ENCODE measurements at places on chromosomes 1 and 21.

DNA sequence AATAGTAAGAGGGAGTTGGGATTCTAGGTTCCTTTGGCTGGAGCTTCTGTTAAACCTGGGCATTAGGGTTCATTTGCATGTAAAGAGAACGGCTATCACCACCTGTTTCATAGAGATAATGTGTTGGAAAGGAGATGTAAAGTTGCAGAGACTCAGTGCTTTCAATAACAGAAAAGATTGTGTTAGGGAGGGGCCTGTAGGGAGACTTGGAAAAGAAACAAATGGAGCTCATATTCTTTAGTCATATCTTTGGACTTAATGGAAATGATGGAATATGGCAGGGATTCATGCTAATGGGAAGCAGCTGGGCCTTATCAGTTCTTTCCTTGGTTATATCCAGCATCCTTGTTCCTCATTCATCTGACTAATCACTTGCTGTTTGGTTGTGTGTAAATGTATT lies 144.9 kb downstream of the CD247 start:
- H3K27ac ChIP-seq = peak overlapping the region; percentile 3
- no peak for DNase-seq
- H3K27me3 ChIP-seq = no peaks in the 10 kb centered on the region
- peaks cover 37% of the 10 kb centered on the region for H3K36me3 ChIP-seq
- H3K4me1 ChIP-seq = no peaks in the 10 kb centered on the region

DNA sequence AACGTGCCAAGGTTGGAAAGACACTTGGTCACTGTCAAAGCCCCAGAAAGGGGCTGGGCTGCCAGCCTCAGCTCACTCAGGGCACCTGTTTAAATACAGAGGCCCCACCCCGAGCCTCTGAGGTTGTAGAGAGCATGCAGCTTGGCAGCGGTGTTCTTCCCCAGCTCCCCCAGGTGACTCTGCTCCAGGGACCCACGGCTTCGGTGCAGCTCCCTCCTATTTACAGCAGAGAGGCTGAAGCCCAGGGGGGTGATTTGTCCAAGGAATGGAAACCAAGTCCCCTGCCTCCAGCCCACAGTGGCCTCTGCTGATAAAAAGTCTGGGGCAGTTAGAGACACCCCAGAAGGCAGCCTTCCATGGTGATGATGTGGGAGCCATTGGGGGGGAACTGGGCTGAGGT lies 9.1 kb upstream of the C1QA start:
- H3K27me3 ChIP-seq = peaks cover 11% of the 10 kb centered on the region
- no peak for DNase-seq
- H3K4me3 ChIP-seq = no peak overlapping the region
- no peaks in the 10 kb centered on the region for H3K4me1 ChIP-seq
- no peaks in the 10 kb centered on the region for H3K36me3 ChIP-seq

DNA sequence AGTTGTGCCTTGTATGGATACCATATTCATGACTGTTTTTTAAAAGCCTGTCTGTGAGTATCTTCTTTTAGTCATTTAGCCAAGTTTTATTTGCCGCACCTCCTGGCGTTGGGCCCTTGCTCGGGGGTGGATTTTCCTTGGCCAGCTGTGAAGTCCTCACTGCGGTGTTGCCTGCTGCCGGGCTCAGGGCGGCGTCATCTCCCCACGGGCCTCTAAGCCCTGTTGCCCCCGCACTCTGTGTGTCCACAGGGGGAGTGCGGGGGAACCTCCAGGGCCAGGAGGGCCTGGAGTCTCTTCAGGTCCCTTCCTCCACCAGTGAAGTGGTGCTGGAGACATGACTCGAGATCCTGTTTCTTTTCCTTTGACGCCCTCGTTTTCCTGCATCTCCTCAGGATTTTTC lies 65.8 kb upstream of the DIP2A start:
- no peak overlapping the region for H3K4me3 ChIP-seq
- H3K27ac ChIP-seq = no peak overlapping the region
- DNase-seq = no peak
- no peaks in the 10 kb centered on the region for H3K4me1 ChIP-seq
- H3K27me3 ChIP-seq = no peaks in the 10 kb centered on the region

DNA sequence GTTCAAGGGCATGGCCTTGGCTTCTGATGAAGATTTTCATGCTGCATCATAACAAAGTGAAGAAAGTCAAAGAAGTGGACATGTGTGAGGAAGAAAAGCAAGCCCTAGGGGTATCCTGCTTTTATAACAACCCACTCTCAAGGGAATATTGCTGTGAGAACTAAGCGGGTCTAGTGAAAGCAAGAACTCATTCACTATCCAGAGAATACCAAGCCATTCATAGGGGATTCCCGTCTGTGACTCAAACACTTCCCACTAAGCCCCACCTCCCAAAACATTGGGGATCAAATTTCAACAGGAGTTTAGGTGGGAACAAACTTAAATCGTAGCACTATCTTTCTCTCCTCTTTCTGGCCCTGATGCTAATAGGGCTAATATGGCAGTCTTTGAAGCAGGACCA lies 98.5 kb upstream of the CTTNBP2NL start:
- H3K36me3 ChIP-seq = no peaks in the 10 kb centered on the region
- peaks cover 8% of the 10 kb centered on the region for H3K27me3 ChIP-seq
- no peaks in the 10 kb centered on the region for H3K4me1 ChIP-seq
- no peak for DNase-seq
- H3K4me3 ChIP-seq = no peak overlapping the region

DNA sequence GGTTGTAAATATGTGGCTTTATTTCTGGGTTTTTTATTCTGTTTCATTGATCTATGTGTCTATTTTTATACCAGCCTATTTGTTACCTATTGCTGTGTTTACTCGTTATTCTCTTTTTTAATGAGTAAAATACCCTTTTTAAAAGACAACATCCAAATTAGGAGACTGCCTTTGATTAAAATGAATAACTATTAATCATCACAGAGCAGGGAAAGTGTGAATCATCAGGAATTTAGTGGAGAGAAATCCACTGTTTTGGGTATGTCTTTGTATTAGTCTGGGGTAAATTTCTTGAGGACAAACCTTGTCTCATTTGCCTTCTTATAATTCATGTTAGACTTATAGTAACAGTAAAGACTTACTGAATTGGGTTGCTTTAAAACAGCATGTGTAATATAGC lies 12.1 kb downstream of the DISC1 start:
- H3K4me1 ChIP-seq = no peaks in the 10 kb centered on the region
- H3K27ac ChIP-seq = no peak overlapping the region
- no peak overlapping the region for H3K4me3 ChIP-seq
- no peaks in the 10 kb centered on the region for H3K36me3 ChIP-seq
- DNase-seq = no peak

GRCh38 chr1:75471252-75471651 lies 139.7 kb downstream of the SLC44A5 start:
- H3K27me3 ChIP-seq = no peaks in the 10 kb centered on the region
- no peaks in the 10 kb centered on the region for H3K36me3 ChIP-seq
- no peak for DNase-seq

GRCh38 chr1:77394166-77394565 lies 112.3 kb downstream of the AK5 start:
- H3K4me1 ChIP-seq = no peaks in the 10 kb centered on the region
- H3K27ac ChIP-seq = no peak overlapping the region
- H3K4me3 ChIP-seq = no peak overlapping the region

- H3K27me3 ChIP-seq = no peaks in the 10 kb centered on the region
- no peak for DNase-seq
- no peak overlapping the region for H3K27ac ChIP-seq
- H3K36me3 ChIP-seq = peaks cover 2% of the 10 kb centered on the region
Measured at GRCh38 chr1:147214842-147215539, 10.1 kb downstream of the FMO5 start.

GRCh38 chr1:44072204-44072603 lies 40.9 kb upstream of the SLC6A9 start:
- H3K27ac ChIP-seq = no peak overlapping the region
- H3K27me3 ChIP-seq = no peaks in the 10 kb centered on the region
- no peak for DNase-seq
- no peak overlapping the region for H3K4me3 ChIP-seq

- no peak overlapping the region for H3K4me3 ChIP-seq
- no peak for DNase-seq
- H3K36me3 ChIP-seq = no peaks in the 10 kb centered on the region
Measured at GRCh38 chr1:178057141-178057765, 36.7 kb upstream of the RASAL2 start.

DNA sequence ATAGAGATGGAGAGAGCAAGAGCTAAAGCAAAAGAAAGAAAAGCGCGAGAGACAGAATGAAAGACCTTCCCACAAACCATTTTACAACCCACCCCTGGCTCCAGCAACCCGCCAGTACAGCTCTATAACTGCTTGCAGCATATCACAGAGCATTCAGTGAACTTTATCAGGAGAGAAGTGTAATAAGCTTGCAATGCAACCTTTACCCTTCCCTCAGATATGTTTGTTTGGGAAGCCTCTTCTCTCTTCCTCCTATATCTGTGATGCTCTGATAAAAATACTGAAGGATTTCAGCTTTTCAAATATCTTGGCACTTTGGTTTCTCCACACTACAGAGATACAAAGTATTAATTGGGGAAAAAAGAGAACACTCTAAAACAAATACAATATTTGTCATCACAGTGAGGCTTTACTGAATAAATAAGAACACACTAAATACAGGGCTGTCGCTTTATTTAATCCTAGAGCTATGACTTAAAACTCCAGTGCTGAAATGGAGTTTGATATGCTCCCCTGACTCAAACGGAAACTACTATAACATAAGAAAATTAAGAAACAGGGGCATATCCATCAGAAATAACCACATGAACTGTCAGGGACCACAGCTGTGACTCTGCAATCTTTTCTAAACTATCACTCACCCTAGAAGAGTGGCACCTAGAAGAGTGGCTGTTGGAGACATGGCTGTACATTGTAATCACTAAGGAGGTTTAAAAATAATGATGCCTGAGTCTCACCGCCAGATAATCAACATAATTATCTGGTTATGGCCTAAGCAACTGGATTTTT lies 6.7 kb downstream of the CRP start:
- no peaks in the 10 kb centered on the region for H3K36me3 ChIP-seq
- H3K4me1 ChIP-seq = no peaks in the 10 kb centered on the region
- no peak for DNase-seq
- no peak overlapping the region for H3K4me3 ChIP-seq
- H3K27me3 ChIP-seq = no peaks in the 10 kb centered on the region
- no peak overlapping the region for H3K27ac ChIP-seq

DNA sequence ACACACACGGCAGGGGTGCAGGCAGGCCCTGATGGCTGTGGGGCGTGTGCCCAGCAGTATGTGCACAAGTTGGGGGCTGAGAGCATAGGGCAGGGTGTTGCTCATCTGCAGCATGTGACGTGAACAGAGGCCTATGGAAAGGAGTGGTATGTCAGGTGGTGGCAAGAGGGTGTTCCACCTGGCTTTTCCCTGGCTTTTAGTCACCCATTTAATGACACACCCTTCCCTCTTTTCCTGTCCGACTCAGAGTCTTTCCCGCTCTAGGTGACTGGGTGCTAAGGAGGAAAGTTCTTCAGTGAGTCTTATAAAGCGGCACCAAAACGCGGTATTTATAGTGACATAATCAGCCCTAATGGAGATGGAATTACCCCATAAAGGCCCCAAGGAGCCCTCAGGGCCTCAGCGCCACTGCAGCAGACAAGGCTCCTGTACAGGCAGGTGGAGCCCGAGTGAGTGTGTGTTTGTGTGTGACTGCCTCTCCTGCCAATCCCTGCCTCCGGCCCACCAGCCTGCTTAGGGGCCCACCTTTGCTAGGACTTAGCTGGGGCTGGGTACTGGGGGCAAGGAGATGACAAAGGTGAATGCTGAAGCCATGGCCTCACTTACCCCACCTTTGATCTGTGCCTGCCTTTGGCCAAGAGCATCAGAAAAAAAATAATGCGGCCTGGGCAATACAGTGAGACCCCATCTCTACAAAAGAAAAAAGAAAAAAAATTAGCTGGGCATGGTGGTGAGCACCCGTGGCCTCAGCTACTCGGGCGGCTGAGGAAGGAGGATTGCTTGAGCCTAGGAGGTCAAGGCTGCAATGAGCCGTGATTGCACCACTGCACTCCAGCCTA lies 3.3 kb upstream of the EPHA2 start:
- H3K36me3 ChIP-seq = no peaks in the 10 kb centered on the region
- peaks cover 28% of the 10 kb centered on the region for H3K4me1 ChIP-seq
- no peak overlapping the region for H3K27ac ChIP-seq

DNA sequence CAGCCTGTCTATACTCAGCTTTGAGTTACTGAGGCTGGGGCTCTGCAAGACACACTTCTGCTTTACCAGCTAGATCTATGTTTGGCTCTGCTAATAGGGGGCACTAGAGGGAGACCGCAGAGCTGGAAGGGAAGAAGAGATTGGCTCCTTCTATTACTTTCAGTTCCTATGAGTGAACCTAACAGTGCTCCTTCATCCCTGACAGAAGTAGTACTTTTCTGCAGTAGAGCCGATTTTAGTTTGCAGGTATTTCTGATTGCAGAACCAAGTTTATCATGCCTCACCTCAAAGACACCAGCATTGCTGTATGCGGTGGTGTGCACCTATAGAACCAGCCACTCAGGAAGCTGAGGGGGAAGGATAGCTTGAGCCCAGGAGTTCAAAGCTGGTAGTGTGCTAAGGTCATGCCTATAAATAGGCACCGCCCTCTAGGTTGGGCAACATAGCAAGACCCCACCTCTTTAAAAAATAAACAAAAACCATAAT lies 5.7 kb upstream of the ZDHHC18 start:
- no peaks in the 10 kb centered on the region for H3K27me3 ChIP-seq
- no peaks in the 10 kb centered on the region for H3K36me3 ChIP-seq
- peak; percentile 91 for DNase-seq
- H3K4me1 ChIP-seq = peaks cover 21% of the 10 kb centered on the region
- H3K4me3 ChIP-seq = no peak overlapping the region

- no peak for DNase-seq
- peaks cover 9% of the 10 kb centered on the region for H3K4me1 ChIP-seq
- H3K36me3 ChIP-seq = no peaks in the 10 kb centered on the region
- no peak overlapping the region for H3K4me3 ChIP-seq
Measured at GRCh38 chr1:230750576-230750975, 3.4 kb downstream of the CAPN9 start.

- no peaks in the 10 kb centered on the region for H3K36me3 ChIP-seq
- H3K4me1 ChIP-seq = no peaks in the 10 kb centered on the region
- no peaks in the 10 kb centered on the region for H3K27me3 ChIP-seq
- no peak for DNase-seq
- H3K4me3 ChIP-seq = no peak overlapping the region
- H3K27ac ChIP-seq = no peak overlapping the region
Measured at GRCh38 chr1:65208563-65208973, 60.6 kb downstream of the AK4 start.

- H3K4me1 ChIP-seq = peaks cover 56% of the 10 kb centered on the region
- peak overlapping the region; percentile 72 for H3K27ac ChIP-seq
- DNase-seq = no peak
- no peaks in the 10 kb centered on the region for H3K27me3 ChIP-seq
Measured at GRCh38 chr1:205594846-205595245, 37.0 kb downstream of the ELK4 start.

Measured in B cell (primary cell).